ENCODE measurements at places on chromosomes 4 and X.

- DNase-seq = no peak
Measured at GRCh38 chr4:147201016-147201415, 255.4 kb upstream of the TTC29 start.

DNA sequence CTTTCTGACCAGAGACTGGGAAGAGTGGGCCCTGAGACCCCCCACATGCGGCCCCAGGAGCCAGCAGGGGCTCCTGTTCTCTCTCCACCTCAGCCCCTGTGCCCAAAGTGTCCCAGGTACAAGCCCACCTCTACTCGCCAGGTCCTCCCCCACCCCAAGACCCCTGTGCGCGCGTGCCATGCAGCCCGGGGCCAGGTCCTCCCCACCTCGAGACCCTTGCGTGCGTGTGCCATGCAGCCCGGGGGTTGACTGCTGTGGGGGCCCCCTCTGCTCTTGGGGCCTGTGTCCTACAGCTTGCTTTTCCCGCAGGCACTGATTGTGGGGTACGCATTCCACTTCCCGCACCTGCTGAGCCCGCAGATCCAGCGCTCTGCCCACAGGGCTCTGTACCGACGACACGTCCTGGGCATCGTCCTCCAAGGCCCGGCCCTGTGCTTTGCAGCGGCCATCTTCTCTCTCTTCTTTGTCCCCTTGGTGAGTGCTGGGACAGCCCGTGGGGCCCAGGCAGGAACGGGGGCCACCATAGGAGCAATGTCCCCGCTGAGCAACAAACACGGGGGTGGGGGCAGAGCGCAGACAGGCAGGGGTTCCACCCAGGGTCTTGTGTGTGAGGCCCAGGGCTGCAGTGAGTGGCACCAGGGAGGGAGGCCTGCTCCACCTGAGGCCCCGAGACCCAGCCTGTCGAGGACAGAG, 20.3 kb downstream of the DGKQ start:
- DNase-seq = peak; percentile 57

- DNase-seq = no peak
Measured at GRCh38 chr4:147194114-147194513, 248.4 kb upstream of the TTC29 start.

DNA sequence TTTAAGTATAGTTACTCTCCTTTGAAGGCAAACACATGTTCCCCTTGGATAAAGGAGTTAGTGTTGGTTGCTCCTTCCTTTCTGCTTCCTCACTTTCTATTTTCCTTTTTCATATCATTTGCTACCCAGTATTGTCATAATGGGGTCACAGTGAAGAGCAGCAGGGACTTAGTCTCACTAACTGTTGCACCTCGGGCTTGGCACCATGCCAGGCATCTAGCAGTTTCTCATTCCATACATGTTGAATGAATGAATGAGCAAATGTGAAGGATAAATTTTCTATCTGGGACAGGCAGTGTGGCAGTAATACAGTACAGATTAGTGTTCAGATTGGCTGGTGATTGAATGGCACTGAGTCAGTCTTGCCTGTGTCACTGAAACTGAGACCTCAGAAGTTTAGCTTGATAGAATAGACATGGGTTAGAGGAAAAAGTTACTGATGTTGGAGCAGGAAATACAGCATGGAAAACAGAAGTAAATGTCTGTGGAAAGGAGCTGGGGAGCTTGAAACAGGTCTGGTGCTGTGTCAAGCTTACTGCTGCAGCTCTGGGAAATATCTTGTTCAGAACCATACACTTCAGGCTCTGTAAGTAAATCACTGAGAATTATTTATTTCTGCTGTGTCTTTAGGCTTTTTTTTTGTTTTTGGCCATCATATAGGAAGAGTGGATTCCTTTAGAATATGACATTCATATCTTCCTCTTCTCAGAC, 55.8 kb upstream of the PITX2 start:
- DNase-seq = no peak

DNA sequence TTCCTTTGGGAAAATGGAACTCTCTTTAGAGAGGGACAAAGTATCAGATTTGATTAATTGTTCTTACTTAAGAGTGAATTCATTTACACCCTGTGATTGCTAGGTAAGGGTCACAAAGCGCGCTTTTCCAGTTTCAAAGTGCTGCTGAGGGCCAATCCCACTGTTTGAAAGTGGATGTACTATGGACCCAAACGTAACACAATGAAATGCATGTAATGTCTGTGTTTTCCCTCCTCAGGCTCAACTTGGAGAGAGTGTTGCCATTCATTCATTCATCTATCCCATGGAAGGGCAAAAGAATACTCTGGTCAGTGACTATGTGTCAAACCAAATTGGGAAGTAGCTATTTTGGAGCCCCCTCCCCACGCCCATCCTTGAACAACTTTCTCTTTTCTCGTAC, 16.1 kb downstream of the IGSF1 start:
- DNase-seq = no peak

DNA sequence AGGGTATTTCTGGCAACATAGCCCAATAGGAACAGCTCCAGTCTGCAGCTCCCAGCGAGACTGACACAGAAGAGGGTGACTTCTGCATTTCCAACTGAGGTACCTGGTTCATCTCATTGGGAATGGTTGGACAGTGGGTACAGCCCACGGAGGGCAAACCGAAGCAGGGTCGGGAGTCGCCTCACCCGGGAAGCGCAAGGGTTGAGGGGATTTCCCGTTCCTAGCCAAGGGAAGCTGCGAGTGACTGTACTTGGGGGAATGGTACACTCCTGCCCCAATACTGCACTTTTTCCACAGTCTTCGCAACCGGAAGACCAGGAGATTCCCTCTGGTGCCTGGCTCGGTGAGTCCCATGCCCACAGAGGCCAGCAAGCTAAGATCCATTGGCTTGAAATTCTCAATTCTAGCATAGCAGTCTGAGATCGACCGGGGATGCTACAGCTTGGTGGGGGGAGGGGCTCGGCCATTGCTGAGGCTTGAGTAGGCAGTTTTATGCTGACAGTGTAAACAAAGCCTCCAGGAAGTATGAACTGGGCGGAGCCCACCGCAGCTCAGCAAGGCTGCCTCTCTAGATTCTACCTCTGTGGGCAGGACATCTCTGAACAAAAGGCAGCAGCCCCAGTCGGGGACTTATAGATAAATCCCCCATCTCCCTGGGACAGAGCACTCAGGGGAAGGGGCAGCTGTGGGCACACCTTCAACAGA, 14.0 kb upstream of the ADAD1 start:
- peak; percentile 67 for DNase-seq

GRCh38 chrX:13911586-13911985, 94.7 kb upstream of the GPM6B start:
- DNase-seq = no peak

- no peak for DNase-seq
Measured at GRCh38 chrX:120739300-120739699, 109.4 kb upstream of the C1GALT1C1 start.

All from activated effector memory CD4-positive, alpha-beta T cell treated with anti-CD3 and anti-CD28 coated beads, Interleukin-2, amount 50 U/mL, for 16 hours (primary cell).